ENCODE measurements at places on chromosomes 16 and 17.

GRCh38 chr17:36870720-36870999, 66.6 kb upstream of the LHX1 start:
- DNase-seq = no peak

GRCh38 chr16:29816694-29817441, 916 bp downstream of the PAGR1 start:
- peak; percentile 62 for DNase-seq

DNA sequence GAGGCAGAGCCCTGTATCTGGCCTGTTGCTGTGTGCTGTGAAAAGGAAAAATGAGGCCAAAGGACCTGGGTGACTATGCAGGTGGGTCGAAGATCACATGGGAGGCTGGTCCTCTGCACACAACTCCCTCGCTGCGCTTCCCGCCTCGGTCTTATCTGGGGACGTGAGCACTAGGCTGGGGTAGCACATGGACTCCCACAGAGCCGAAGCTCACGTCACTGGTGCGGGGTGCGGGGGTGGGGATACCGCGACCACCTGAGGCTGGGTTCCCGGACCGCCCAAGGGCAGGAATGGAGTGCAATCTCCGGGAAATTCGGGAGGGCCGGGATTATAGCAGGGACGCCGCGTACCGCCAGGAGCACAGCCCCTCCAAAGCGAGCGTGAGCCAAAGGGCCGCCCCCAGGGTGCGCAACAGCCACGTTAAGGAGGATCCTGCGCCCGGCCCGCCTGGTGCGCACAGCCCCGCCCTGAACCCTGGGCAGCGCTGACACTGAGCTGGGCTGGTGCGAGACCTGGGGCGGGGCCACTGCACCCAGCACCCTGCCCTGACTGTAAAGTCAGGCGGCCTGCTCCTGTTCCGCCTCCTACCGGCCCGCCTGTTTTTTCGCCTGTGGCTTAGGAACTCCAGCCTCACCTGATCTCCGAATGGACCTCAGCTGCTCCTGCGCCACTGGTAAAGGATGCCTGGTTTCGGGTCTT, 4.8 kb downstream of the MT1A start:
- DNase-seq = peak; percentile 36

DNA sequence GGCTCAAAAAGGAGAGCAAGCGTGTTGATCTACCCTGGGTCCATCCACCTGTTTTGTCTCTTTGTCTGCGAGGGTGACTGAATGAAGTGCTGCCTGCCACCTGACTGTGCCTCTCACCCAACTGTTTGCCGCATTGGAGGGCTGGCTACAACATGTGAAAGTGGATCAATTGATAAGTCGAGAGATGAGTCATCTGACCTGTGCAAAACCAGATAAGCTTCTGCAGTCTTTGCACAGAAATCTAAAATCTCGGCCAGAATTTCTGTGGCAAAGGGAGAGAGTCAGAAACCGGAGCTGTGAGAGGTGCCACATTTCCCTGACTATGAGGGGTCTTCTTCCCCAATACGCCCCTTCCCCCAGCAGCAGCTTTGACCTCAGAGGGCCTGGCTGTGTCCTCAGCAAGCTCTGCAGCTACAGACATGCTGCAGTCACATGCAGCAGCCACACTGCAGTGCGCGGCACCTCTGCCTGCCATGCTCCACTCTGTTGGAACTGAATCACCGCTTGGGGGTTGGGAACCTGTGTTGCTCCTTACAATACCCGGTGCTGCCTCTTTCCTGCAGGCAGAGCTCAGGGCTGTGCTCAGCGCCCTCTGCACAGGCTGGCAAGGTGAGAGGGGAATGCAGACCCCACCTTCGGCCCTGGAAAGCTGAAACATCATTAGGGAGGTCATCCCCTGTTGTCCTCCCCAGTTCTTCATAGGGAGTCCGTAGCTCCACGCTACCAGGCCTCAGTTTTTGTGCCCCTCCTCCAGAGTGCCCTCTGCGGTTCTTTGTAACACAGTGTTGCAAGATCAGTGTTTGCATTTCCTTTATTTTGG, 16.2 kb upstream of the HAS3 start:
- no peak for DNase-seq

- DNase-seq = no peak
Observed at GRCh38 chr16:86520317-86521210, 10.2 kb downstream of the FOXF1 start.

- peak; percentile 91 for DNase-seq
Observed at GRCh38 chr16:81711657-81712319, 67.3 kb upstream of the PLCG2 start.

- no peak for DNase-seq
Observed at GRCh38 chr16:66902648-66903543, 15.8 kb downstream of the CDH16 start.

DNA sequence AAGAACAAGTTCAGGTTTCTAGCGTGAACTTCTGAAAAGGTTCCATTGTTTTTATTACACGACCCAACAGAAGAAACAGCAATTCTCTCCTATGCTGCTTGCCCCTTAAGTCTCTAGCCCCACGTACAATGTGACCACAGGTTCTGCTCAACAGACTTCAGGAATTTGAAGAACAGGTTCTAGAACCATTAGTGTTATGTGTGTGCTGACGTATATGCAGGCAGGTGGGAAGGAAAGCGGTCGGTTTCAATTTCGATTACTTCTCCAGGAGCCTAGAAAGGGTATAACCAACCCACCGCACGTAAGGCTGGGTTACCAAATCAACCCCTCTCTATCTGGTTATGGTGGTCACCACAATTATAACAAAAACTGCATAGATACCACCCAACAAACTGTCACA, 39.4 kb downstream of the XPO6 start:
- DNase-seq = no peak

DNA sequence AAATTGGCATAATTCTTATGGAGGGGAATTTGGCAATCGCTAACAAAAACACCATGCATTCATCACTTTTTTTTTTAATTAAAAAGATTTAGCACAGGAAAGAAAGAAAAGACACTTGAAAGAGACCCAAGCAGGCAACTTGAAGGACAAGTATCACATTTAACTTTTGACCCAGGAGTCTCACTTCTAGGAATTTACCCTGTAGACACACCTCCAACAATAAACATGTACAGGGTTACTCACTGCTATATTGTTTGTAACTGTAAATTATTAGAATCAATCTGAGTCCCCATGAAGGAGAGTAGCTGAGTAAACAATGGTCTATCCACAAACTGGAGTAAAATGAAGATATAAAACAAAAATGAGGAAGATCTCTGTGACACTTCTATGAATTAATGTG, 10.1 kb downstream of the KIAA0753 start:
- no peak for DNase-seq

DNA sequence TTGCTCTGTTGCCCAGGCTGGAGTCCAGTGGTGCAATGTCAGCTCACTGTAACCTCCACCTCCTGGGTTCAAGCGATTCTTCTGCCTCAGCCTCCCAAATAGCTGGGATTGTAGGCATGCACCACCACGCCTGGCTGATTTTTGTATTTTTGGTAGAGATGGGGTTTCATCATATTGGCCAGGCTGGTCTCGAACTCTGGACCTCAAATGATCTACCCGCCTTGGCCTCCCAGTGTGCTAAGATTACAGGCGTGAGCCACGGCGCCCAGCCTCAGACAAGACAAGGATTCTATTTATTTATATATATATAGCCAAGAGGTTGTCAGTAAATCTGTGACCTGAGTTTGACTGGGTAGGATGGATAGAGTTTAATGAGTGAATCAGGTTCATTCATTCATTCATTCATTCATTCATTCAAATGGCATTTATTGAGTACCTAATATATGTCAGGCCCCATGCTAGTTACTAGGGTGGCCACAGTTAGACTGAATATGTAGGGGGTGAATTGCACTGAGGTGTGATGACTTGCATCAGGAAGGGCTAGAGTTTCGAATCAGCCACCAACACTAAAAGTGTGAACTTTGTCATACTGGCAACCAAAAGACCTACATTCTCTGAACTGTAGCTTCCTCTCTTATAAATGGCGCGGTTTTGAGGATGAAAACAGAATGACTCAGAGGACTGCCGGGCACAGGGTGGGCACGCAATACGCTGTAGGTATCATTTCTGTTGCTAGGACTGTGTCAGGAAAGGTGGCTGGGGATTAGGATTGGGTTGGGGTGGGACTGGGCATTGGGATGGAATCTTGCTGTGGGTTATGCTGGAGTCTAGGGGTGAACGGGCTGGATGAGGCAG, 37.8 kb downstream of the ITGAE start:
- no peak for DNase-seq

DNA sequence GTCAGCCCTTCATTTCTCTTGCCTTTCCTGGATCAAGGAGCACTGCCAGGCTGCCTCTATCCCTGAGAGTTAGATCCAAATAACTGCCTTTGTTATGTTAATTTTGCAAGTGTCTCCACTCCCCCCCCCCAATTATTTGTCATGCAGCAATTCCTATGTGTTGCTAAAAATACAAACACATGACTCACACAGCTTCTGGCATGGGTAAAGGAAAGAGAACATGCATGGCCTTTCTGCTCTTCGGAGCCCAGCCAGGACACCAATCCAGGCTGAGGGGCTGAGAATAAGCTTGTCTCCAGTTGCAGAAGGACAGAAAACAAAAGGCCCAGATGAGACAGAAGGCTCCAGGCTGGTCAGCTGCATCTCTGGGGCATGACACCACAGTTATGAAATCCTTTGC, 148.0 kb upstream of the TNRC6C start:
- DNase-seq = peak; percentile 53

- peak; percentile 81 for DNase-seq
Observed at GRCh38 chr17:59451706-59452105, 113.7 kb upstream of the DHX40 start.

DNA sequence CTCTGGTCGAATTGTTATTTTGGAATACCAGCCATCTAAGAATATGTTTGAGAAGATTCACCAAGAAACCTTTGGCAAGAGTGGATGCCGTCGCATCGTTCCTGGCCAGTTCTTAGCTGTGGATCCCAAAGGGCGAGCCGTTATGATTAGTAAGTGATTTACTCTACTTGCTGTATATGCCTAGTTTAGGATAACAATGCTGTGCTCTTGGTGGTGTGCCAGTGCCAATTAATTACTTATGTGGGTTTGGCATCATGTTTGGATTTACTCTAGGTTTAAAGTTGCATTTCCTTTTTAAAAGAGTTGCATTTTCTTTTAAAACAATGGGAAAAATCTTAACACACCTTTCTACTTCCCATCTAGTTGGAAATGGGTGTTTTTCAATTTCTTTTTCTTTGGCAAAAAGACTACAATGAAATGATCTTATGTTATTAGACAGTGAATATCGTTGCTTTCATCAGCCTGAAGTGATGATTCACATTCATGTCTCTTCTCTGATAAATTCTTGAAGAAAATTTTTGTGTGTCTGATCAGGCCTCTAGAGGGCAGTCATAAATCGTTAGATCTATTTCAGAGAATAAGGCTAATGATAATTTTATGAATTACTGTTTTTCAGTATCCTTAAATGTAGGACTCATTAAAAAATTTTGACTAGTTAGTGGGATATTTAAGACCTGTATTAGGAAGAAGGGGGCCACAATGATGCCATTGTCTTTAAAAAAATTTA, 5.6 kb downstream of the SF3B3 start:
- peak; percentile 70 for DNase-seq

- peak; percentile 28 for DNase-seq
Observed at GRCh38 chr17:65220732-65221131, 83.6 kb downstream of the RGS9 start.

DNA sequence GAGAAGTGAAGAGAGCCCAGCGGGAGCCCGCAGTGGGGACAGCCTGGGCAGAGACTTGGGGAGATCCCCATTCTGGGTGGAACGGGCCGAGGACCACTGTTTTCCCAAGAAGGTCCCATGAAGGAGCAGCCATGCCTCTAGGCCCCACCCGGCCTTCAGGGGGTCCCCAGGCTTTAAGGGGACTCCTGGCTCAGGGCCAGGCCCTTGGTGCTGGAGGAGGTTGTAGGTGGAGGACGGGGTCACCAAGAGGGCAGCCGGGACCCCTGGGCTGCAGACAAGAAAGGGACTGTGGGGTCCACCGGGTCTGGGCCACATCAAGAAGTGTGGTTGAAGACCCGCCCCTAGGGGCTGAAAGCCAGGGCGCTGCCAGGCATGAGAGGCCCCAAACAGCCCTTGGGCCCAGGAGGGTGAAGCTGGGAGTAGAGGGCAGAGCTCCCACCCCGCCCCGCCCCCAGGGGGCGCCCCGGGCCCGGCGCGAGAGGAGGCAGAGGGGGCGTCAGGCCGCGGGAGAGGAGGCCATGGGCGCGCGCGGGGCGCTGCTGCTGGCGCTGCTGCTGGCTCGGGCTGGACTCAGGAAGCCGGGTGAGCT, at the start of gene PRSS21:
Gene PRSS21 (plus strand): TSS at position 487 of the 589 bp plus-strand sequence. CDS start 32 bp downstream, at position 519.
- DNase-seq = no peak

DNA sequence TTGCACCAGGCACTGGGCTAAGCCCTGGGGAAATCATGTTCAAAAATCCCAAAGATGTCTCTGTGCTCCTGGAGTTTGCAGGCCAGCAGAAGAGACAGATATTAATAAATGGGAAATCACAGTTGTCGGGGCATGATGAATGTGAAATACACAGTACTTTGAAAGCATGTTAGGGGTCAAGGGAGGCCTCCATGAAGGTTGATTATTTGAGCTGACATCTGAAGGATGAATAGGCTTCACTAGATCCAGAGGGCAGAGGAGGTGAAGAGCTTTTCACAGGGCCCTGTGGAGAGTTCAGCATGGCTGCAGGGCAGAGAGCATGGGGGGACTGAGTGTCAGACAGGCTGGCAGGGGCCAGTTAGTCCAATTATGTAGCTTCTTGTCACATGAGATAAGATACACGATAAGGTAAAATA, 2.6 kb downstream of the ANKRD40CL start:
- no peak for DNase-seq

- no peak for DNase-seq
Observed at GRCh38 chr17:11282586-11282985, 41.6 kb downstream of the SHISA6 start.

- no peak for DNase-seq
Observed at GRCh38 chr16:12024429-12024828, 47.9 kb downstream of the SNX29 start.

DNA sequence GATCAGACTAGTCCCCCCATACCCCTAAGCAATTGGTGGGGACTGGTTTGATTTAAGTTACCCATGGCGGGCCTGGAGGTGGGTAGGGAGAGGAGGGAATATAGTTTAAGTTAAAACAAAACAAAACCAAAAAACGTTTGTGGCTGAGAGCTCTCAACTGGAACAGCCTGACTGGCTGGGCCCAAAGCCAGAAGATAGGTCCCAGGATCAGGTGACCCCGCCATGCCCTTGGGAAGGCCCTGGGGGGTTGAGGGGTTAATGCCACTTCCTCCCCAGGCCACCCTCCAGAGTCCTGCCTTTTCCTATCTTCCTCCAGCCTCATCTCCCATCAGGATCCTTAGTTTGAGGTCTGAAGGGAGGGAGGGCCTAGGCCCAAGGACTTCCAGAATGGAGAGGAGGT, 82.3 kb upstream of the LHX1 start:
- no peak for DNase-seq
